ENCODE measurements at places on chromosomes 4 and X.
A peak's percentile ranks its signal among the peaks of the same experiment; 100 is the strongest.

GRCh38 chr4:83067058-83067639 lies 32.2 kb downstream of the COPS4 start:
- DNase-seq = no peak

DNA sequence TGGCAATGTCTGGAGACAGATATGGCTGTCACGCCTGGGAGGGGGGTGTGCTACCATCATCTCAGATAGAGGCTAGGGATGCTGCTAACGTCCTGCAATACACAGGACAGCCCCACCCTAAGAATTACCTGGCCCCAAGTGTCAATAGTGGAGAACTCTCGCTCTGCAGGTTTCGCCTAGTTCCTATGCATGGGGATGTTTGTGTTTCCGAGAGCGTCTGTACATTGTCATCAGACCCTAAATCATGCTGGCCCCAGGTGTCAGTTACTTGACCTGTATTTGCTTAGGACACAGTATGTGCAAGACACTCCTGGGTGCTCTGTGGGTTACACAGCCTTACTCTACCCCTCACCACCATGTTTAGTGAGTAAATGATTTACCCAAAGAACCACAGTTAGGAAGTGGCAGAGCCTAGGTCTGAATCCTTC lies 90.8 kb downstream of the AFF1 start:
- DNase-seq = no peak

DNA sequence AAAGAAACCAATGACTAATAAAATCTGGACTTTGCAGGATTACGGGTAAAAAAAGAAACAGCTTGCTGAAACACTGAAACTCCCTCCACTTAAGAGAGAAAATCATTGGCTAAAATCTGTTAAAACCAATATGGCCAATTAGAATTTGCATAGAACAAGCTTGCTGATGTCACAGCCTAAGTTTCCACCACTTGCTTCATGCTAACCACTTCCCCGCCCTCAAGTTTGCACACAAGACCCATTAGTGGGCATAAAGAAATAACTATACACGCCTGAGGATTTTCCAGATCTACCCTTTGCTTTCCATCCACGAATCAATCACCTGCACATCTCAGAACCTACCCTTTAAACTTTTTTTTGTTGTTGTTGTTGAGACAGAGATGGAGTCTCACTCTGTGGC lies 42.7 kb upstream of the PHEX start:
- no peak for DNase-seq

DNA sequence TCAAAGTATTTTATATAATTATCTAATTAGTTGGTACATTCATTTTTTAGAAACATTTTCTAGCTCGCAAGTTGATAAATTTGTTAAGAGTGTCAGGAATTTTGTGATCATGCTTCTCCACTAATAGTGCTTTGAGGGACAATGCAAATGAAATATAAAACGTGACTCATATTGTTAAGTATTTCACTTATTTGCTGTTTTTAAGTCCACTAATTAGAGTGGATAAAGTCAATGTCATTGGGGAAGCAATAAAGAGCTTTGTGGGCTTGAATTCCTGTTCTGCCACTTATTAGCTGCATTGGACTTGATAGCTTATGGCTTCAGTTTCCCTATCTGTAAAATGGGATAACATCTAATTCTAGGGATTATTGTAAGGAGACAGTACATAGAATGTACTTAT lies 26.5 kb upstream of the ANAPC4 start:
- no peak for DNase-seq

- no peak for DNase-seq
These were observed 134.1 kb upstream of the MAP3K15 start for GRCh38 chrX:19649226-19649995.

DNA sequence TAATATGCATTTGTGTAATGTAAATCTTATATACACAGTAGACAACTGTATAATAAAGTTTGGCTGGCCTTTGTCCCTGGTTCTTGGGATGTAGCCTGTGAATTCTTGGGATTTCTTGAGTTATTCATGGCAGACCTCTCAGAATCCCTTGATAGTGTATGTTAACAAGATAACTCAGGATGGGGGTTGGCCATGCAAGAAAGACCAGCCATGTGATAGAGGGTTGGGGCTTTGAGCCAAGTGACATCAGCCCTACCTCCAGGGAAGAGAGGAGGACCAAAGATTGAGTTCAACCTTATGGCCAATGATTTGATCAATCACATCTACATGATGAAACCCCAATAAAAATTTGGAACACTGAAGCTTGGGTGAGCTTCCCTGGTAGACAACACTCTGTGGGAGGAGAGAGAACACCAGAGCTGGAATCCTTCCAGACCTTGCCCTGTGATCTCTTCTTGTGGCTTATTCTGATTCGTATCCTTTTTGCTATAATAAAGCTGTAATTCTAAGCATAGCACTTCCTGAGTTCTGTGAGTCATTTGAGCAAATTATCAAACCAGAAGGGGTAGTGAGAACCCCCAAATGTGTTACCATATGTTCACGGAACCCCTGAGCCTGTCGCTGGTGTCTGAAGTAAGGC lies 11.3 kb downstream of the SLC2A9 start:
- DNase-seq = no peak

DNA sequence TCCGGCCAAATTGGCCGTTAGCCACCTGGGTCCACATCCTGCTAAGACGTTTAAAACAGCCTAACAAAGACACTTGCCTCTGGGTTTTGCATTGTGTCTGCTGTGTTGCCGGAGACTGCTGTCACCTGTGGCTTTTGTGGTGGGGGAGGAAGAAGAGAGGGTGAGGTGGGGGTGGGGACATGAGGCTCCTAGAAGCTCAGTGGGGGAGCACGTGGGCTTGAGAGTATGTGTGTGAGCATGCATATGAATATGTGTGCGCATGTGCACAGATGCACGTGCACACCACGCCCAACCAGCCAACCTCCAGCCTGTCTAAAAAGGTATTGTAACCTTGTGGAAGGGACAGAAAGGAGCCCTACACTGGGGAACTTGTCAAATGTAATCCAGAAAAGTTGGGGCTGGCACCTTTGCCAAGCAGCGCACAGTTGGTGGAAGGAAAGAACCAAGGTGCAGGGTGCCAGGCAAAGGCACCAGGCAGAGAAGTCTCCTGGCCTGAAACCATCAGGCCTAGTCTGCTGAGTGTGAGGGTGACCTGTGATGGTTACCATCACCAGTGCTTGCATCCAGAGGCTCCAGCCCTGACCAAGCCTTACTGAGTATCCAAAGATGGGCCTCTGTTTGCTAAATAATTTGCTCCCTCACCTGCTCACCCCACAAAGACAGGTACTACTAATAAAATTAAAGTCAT lies 10.1 kb upstream of the SASH3 start:
- peak; percentile 68 for DNase-seq

- DNase-seq = no peak
These were observed 53.9 kb downstream of the ENPP6 start for GRCh38 chr4:184163813-184164212.

- DNase-seq = no peak
These were observed 17.3 kb downstream of the PHKA2 start for GRCh38 chrX:18966624-18967023.

- DNase-seq = no peak
These were observed 34.5 kb downstream of the ZFX start for GRCh38 chrX:24184018-24184417.

- DNase-seq = no peak
These were observed 36.3 kb upstream of the REST start for GRCh38 chr4:56871371-56871866.

DNA sequence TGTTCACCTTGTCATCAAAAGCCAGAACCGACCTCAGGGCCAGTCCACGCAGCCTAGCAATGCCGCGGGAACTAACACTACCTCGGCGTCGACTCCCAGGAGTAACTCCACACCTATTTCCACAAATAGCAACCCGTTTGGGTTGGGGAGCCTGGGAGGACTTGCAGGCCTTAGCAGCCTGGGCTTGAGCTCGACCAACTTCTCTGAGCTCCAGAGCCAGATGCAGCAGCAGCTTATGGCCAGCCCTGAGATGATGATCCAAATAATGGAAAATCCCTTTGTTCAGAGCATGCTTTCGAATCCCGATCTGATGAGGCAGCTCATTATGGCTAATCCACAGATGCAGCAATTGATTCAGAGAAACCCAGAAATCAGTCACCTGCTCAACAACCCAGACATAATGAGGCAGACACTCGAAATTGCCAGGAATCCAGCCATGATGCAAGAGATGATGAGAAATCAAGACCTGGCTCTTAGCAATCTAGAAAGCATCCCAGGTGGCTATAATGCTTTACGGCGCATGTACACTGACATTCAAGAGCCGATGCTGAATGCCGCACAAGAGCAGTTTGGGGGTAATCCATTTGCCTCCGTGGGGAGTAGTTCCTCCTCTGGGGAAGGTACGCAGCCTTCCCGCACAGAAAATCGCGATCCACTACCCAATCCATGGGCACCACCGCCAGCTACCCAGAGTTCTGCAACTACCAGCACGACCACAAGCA lies 898 bp downstream of the UBQLN2 start:
- no peak for DNase-seq

GRCh38 chr4:108570993-108571569 lies 49.3 kb upstream of the RPL34 start:
- no peak for DNase-seq

DNA sequence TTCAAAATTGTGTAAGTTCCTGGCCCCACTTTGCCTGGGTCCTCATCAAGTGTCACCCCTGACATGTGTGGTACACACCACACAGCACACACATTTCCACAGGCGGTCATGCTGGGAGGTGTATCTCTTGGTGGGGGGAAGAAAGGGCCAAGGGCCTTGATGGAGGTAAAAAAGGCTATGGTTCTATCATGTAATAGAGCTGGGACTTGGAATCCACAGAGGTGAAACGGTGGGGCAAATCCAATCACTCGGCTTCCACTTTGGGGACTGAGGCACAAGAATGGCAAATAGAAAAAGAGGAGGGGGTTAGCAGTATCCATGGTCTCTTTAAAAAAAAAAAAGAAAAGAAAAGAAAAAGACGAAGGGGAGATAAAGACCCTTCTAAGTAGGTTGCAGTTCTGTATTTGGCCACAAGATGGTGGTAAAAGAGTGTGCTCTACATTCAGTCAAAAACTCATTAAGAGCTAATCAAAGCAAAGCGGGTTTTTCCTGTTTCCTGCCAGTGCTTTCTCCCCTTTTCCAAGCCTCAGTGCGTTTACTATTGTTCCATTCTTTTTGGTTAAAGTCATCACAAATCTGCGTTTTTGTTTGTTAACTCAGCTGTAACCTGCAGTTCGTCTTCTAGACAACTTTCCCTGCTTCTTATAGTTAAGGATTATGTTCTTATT lies 37.0 kb upstream of the ATP6AP2 start:
- no peak for DNase-seq

DNA sequence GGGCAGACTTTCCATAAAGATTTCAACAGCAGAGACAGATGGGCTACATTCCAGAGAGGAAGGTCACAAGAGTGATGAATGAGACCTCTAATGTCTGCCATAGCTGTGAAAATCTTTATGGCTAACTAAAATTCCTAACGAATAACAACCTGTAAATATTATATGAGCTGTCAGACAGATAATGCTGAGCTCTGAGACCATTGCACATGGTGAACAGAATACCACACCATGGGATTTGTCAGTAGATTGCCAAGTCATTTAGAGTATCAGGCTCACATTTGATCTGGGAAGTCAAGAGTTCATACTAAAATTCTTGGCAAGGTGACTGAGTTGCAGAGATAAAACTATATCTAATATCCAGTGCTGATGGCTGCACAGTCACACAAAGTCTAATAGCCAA lies 259.2 kb upstream of the FTHL17 start:
- no peak for DNase-seq

DNA sequence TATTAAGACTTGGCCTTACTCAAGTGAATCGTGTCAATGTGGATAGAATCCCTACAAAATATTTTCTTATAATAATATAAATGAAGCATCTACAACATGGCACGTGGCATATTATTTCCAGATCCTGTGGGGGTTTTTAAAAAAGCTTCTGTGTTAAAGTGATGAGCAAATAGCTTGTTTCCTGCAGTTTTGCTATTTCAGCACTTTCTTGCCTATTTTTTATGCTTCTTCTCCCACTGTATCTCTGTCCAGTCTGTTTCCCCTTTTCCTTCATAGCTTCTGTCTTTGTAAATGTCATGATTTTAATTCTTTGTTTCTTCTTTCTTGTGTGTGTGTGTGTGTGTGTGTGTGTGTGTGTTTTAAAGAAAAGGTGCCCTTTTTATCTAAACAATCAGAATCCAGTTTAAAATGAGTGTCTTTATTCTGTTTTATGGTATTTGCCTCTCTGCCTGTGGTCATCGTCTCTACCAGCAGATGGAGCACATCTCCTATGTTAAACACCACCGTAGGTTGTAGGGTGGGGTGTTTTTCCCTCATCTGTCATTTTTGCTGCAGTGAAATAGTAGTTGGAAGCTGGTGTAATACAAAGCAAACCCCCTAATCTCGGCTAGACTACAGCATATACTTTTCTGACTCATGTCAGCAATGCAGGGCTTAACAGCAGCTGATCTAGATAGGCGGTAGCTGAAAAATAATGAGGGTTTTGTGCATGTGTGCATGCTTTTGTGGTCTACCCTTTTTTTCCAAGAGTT lies 33.1 kb downstream of the FTHL17 start:
- no peak for DNase-seq

- no peak for DNase-seq
These were observed 93.4 kb upstream of the MCF2 start for GRCh38 chrX:139801397-139801813.

DNA sequence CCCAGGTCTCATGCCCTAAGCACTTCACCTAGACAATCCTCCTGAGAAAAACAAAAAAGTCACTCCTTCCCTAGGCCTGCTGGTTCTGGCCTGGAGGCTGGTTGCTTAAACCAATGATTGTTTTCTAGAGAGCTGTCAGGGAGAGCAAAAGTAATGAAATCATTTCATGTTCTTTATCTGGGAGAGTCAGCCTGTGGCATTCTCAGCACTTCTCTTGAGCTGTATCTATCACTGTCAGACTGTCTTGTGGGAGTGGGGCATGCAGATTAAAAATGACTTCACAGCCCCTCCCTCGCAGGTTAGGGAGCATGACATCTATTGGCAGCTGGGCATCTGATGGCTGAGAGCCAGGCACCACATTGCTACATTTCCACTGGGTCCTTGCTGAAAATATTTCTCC lies 20.4 kb upstream of the TMEM154 start:
- DNase-seq = no peak

- no peak for DNase-seq
These were observed 152.4 kb downstream of the STAG2 start for GRCh38 chrX:124113621-124114600.

DNA sequence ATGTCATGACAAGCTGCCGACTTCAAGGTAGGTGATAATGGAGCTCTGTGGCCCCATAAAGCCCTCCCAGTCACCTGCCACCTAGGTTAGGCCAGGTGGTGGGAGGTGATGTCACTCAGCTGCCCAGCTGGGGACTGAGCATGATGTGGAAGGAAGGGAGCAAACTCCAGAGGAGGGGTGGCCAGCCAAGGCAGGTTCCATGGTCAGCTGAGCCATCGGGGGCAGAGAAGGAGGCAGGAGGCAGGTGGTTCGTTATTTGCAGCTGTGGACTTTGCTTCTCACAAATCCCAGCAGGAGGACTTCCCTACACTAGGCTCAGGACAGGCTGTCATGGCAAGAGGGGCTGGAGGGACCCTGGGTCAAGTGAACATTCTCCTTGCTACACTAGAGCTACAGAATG lies 2.1 kb downstream of the CCDC120 start:
- DNase-seq = no peak

DNA sequence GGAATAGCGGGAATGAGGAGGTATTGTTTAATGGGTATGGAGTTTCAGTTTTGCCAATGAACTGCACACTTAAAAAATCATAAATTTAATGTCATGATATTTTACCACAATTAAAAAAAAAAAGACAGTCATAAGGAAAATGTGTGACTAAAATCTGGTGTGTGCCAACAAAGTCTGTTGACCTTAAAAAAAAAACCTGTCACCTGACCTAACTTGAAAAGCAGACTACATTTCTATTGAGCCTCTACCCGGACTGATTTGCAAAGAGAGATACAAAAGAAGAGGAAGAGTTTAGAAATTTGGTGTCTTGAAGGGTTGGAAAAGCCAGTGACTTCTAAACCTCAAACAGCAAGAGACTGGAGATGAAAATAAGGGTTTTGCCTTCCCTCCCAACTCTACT lies 48.4 kb downstream of the TMEM150C start:
- no peak for DNase-seq

Data from T-helper 2 cell (primary cell).